ENCODE measurements at places on chromosomes 13 and 19. TPM values are rescaled to one million over a fixed set of nuclear protein-coding genes. Genes with fewer than 3 reads are reported as not detected.

DNA sequence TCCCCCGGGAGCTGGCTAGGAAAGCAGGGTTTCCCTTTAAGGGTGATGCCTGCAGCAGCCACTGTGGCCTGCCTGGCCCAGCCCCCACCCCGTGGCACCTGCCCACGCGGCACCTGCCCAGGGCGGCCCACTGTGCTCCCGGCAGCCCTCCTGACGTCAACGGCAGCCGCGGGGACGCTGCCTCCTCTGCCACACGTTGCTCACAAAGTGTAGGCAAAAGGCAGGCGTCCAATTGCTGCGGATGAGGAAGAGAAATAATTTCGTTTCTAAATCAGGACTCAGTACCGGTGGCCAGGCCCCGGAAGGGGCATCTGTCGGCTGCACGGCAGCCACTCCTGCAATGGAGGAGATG is 122.3 kb downstream of the URI1 start:
- DNase-seq = no peak

DNA sequence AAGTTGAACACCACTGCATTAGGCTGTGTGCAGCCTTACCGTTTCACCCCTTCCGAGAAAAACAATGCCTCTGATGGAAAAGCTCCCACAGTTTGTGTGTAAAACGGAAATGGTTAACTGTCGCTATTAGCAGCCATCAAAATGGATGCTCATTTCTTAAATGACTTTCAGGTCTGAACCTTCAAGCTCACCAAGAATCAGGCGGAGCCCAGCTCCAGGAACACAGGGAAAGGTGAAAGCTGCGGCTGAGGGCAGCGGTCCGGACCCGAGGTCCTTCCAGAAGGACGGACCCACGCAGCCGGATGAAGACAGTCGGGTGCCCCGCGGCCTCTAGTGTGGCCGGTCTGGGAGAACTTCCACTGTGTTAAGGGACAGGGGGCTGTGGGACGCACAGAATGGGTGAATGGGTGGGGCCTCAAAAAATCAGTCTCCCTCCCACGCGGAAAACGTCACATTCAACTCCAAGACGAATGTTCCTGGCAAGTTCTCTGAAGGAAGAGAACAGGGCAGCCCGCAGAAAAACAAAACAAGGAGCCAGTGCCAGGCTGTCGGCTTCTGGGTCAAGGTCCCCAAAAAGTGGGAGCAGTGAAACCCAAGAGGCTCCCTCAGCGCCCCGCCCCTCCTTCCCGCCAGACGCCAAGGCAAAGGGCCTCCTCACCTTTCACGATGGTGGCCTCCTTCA is 4.9 kb downstream of the IRS2 start:
- no peak for DNase-seq

- DNase-seq = no peak
These were observed 3.0 kb downstream of the MBOAT7 start for GRCh38 chr19:54186351-54186750.

The FSD1 gene
- polyA plus RNA-seq = 12.8 TPM

- DNase-seq = no peak
These were observed 435.1 kb downstream of the FOXO1 start for GRCh38 chr13:40231311-40231710.

DNA sequence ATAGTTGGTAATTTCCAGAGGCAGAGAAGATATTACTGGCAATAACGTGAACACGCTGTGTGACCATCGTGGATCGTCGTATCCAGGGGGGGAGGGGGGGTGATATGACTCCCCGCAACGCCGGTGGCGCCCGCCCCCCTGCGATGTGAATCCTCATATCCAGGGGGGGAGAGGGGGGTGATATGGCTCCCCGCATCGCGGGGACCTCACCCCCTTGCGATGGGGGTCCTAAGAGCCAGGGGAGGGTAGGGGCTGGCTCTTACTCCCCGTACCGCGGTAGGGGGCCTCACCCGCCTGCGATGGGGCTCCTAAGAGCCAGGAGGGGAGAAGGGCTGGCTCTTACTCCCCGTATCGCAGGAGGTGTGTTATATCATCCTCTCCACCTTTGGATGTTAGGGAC is 31.3 kb upstream of the RGCC start:
- no peak for DNase-seq
